Forelimb muscle (tissue), 1 donor: ENCODE measurements at places on chromosomes 12 and 14. TPM values are rescaled to one million over a fixed set of nuclear protein-coding genes. Genes with fewer than 3 reads are reported as not detected.

DNA sequence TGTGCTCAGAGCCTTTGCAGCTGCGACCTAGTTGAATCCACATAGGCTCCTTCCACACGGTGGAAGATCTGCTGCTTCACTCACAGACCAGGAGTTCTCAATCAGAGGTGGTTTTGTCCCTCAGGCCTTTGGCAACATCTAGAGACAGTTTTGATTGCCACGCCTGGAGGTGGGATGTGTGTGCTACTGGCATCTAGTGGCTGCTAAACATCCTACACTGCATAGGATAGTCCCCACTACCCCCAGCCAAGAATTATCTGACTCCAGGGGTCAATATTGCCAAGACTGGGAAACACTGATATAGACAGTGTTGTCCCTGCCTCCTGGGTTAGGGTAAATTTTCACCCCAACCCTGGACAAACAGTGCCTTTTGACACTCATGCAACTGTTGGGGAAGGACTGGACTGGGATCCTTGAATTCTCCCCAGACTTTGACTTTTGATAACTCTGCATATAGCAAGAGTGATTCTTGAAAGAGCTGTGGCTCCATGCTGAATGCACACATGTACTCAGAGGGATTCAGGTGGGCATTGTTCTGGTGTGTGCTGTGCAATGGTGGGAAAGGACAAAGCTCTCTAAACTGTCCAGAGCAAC, 39.8 kb downstream of the BAZ2A start:
- DNase-seq: no peak

- no peak for DNase-seq
These were observed 8.7 kb upstream of the SELPLG start for GRCh38 chr12:108642269-108642870.

GRCh38 chr14:43525658-43526057, 981.4 kb downstream of the FSCB start:
- DNase-seq: no peak

- no peak for DNase-seq
These were observed 145.2 kb upstream of the TMCC3 start for GRCh38 chr12:94795520-94795919.

- DNase-seq: no peak
These were observed 136.2 kb downstream of the STXBP6 start for GRCh38 chr14:24913746-24914145.

GRCh38 chr12:62977883-62978282, 42.9 kb upstream of the PPM1H start:
- no peak for DNase-seq

- DNase-seq: no peak
These were observed 170.6 kb upstream of the MDGA2 start for GRCh38 chr14:47846008-47846407.

- no peak for DNase-seq
These were observed 81.0 kb downstream of the NTS start for GRCh38 chr12:85955127-85955526.

DNA sequence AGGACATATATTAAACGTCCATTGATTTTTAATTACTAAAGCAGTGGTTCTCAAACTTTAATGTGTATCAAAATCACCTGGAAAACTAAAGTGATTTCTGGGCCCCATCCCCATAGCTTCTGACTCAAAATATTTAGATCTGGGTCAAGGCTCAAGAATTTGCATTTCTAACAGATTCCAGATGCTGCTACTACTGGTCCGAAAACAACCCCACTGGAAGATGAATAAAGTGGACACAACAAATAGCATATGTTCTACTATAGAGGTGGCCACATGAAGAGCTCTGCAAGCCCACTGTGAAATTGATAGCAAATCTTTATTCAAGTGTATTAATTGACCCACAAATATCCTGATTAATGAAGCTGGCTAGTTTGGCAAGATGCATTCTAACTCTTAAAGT, 69.4 kb downstream of the SPATA7 start:
- DNase-seq: no peak

DNA sequence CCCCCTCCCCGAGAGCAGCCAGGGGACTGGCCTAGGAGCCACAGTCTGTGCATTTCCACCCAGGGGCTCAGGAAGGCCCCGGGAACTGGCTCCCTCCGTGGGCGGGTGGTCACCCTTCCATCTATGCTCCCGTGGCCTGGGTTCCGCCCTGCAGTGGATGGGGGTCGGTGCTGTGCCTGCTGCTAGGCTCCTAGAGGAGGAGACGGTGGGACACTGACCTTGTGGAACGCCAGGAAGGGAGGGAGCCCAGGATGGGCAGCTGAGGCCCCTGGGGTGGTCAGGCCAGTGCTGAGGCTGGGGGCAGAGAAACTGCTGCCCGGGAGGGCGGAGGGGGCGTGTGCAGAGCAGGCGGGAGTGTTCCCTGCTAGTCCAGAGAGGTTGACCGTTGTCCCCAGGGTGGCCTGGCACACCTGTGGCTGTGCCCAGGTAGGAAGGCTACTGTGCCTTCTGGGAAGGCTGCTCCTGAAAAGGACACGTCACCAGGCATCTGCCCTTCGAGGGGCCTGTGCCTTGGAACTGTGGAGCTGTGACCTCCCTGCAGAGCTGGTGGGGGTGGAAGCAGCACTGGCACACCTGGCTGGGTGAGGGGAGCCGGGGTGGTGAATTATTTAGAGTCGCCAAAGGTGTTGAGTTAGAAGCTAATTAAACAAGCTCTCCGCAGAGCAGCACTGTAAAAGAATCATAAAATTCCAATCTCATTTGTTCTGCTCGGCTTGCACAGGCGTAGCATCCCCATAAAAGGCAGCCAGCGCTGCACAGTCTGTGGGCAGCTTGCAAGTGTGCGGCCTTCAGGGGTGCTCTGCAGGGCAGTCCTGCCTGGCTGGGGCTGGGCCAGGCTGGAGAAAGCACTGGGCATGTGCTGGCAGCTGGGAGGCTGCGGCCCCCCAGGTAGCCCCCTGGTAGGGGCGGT, 145.1 kb downstream of the KIF26A start:
- DNase-seq: no peak

DNA sequence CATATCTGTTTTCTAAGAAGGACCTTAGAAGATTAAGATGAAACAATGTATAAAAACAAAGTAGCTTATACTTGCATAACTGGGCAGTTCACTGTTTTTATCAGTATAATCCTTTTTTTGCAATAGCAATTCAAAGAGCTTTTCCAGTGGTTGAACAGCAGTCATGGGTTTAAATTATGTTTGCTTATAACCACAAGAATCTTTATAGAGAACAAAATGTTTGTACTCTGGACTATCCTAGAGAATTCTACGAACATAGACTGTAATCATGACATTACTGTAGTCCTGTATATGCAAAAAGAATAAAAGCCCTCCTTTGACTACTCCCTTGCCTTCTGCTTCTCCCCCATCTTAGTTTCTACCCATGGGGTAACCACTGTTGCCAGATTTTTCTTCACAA, 5.7 kb downstream of the FAM177A1 start:
- no peak for DNase-seq

DNA sequence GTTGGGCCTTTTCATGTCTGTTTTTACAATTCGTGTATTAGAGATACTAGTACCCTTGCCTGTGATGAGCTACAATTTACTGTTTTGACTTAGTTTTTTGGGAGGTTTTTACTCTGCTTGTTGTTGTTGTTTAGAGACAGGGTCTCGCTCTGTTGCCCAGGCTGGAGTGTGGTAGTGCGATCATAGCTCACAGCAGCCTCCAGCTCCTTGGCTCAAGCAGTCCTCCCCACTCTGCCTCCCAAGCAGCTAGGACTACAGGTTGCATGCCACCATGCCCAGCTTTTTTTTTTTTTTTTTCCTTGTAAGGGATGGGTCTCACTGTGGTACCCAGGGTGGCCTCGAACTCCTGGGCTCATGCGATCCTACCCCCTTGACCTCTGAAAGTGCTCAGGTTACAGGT, 52.0 kb upstream of the DIP2B start:
- DNase-seq: no peak

Gene INSM2
- polyA plus RNA-seq: not detected

Gene RND1
- 0.38 TPM for polyA plus RNA-seq

Gene CCDC177
- not detected for polyA plus RNA-seq

Gene TAS2R8
- polyA plus RNA-seq: not detected
